ENCODE measurements at places on chromosomes 5 and 9. TPM values are rescaled to one million over a fixed set of nuclear protein-coding genes. Genes with fewer than 3 reads are reported as not detected.

DNA sequence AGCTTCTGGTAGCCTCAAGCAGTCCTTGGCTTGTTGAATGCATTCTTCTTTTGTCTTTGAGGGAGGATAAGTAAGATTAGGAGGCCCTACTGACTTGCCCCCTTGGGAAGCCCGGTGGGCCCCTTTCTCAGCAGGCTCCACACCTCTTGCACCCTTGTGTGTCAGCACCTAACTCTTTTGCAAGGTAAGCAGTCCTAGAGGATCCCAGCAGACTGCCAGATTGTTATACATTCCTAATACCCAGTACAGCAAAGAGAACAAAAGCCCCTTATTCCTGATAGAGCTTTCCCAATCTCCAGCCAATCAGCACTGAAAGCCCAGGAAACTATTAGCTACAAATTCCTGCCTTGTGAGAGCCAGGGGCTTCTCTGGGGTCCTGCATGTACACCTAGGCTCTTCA is 152.8 kb downstream of the RAB3C start:
- no peaks in the 10 kb centered on the region for H3K27me3 ChIP-seq
- H3K4me1 ChIP-seq, result no peaks in the 10 kb centered on the region
- H3K27ac ChIP-seq, result no peak overlapping the region
- H3K4me3 ChIP-seq, result no peak overlapping the region
- DNase-seq, result no peak
- H3K36me3 ChIP-seq, result no peaks in the 10 kb centered on the region

- no peak for DNase-seq
- H3K27ac ChIP-seq, result no peak overlapping the region
- no peak overlapping the region for H3K4me3 ChIP-seq
- H3K27me3 ChIP-seq, result no peaks in the 10 kb centered on the region
These were observed 25.2 kb downstream of the PRRC2B start for GRCh38 chr9:131419026-131419614.

The SETD9 gene
- total RNA-seq, result 8.0 TPM

The PRR16 gene
- total RNA-seq, result not detected

The LCN12 gene
- 0.64 TPM for total RNA-seq

- H3K36me3 ChIP-seq, result no peaks in the 10 kb centered on the region
- H3K4me3 ChIP-seq, result no peak overlapping the region
- H3K4me1 ChIP-seq, result no peaks in the 10 kb centered on the region
- no peak for DNase-seq
These were observed 151.4 kb downstream of the ICE1 start for GRCh38 chr5:5573798-5574380.

GRCh38 chr5:150579462-150580400 is 60.7 kb upstream of the SYNPO start:
- H3K27me3 ChIP-seq, result no peaks in the 10 kb centered on the region
- no peaks in the 10 kb centered on the region for H3K36me3 ChIP-seq
- DNase-seq, result no peak
- no peak overlapping the region for H3K4me3 ChIP-seq
- H3K4me1 ChIP-seq, result 0 out of 2 replicates have a peak, but pooled peaks cover 3% of the 10 kb centered on the region
- H3K27ac ChIP-seq, result no peak overlapping the region

DNA sequence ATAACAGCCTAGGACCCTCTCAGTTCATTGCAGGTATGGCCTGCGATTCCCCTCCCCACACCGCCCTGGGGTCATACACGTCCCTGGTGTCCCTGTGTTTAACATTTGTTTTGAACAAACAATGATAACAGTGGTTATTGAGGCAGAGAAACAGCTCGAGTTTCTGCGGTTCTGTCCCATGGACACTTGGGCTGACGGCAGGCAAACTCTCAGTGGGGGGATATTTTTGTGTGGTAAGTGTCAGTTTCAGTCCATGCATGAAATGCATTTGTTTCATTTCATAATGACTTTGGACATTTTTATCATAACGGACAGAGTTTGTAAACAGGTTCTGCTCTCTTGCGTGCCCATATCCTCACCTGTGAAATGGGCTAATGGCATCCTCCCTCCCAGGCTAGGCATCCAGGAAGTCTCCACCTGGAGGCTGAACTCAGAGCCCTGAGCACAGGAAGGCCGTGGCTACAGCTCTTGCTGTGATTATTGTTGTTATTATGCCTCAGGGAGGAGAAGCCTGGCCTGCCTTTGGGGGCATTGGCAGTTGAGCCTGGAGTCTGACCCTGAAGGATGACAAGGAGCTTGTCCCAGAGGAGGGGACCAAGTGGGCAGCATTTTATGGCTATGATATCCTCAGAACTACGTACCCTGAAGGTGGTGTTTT is 190.9 kb downstream of the GADD45G start:
- H3K4me3 ChIP-seq, result no peak overlapping the region
- no peak overlapping the region for H3K27ac ChIP-seq
- no peaks in the 10 kb centered on the region for H3K4me1 ChIP-seq
- 0 out of 2 replicates have a peak, but pooled peaks cover 3% of the 10 kb centered on the region for H3K27me3 ChIP-seq
- no peak for DNase-seq

GRCh38 chr9:128713411-128713780 is 10.5 kb downstream of the ZDHHC12 start:
- H3K27me3 ChIP-seq, result no peaks in the 10 kb centered on the region
- H3K4me1 ChIP-seq, result no peaks in the 10 kb centered on the region
- H3K27ac ChIP-seq, result no peak overlapping the region
- H3K4me3 ChIP-seq, result no peak overlapping the region
- H3K36me3 ChIP-seq, result no peaks in the 10 kb centered on the region

- no peak overlapping the region for H3K27ac ChIP-seq
- no peaks in the 10 kb centered on the region for H3K27me3 ChIP-seq
- no peaks in the 10 kb centered on the region for H3K36me3 ChIP-seq
- no peak overlapping the region for H3K4me3 ChIP-seq
- no peak for DNase-seq
These were observed 55.8 kb upstream of the RANBP3L start for GRCh38 chr5:36357391-36357975.

- H3K36me3 ChIP-seq, result peaks cover 17% of the 10 kb centered on the region
- H3K4me3 ChIP-seq, result no peak overlapping the region
- H3K4me1 ChIP-seq, result peaks cover 5% of the 10 kb centered on the region
- H3K27ac ChIP-seq, result no peak overlapping the region
- H3K27me3 ChIP-seq, result no peaks in the 10 kb centered on the region
These were observed 901 bp downstream of the WDR38 start for GRCh38 chr9:124854161-124854560.

GRCh38 chr9:69559126-69559525 is 113.0 kb downstream of the APBA1 start:
- H3K36me3 ChIP-seq, result no peaks in the 10 kb centered on the region
- no peak for DNase-seq
- H3K27me3 ChIP-seq, result no peaks in the 10 kb centered on the region
- no peak overlapping the region for H3K4me3 ChIP-seq
- H3K4me1 ChIP-seq, result no peaks in the 10 kb centered on the region
- H3K27ac ChIP-seq, result no peak overlapping the region

- H3K27me3 ChIP-seq, result peaks cover 3% of the 10 kb centered on the region
- no peak overlapping the region for H3K27ac ChIP-seq
- H3K36me3 ChIP-seq, result no peaks in the 10 kb centered on the region
These were observed 173.6 kb upstream of the MAP3K1 start for GRCh38 chr5:56641635-56642260.
